Hematopoietic multipotent progenitor cell treated with erythropoietin and hydrocortisone succinate and interleukin-3 and kit ligand, for 15 days (in vitro differentiated cells): ENCODE measurements at places on chromosomes 12 and 14.

DNA sequence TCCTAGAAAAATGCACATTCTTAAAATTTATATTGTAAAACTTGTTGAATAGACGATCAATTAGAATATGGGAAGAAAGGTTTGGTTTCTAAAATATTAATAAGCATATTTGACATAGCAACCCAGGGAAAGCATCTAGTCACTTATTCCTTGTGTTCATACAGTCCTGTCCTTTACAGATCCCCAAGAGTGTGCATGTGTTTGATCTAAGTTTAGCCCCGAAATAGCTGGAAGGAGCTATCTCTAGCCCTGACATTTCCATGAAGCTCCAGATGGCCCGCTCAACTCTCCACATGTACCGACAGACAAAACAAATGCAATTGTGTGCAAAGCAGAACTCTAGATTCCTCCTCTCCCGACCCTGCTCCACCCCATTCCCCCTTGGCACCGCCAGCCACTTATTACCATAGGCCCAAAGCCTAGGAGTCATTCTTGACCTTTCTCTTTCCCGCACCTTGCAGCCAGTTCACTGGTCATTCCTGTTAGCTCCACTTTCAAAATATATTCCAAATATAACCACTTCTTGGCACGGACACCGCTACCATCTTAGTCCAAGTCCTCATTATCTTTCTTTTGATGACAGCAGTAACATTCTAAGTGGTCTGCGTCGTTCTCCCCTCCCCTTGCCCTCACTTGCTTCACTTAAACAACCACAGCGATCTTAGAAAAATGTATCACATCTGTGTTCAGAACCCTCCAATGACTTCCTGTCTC is 45.4 kb upstream of the GZMB start:
- no peak for DNase-seq

- no peak for DNase-seq
Observed at GRCh38 chr12:45257185-45257930, 41.5 kb downstream of the ANO6 start.

GRCh38 chr12:75571204-75571603 is 59.8 kb upstream of the KRR1 start:
- no peak for DNase-seq

- no peak for DNase-seq
Observed at GRCh38 chr14:83894568-83894967, 1635.4 kb upstream of the FLRT2 start.

DNA sequence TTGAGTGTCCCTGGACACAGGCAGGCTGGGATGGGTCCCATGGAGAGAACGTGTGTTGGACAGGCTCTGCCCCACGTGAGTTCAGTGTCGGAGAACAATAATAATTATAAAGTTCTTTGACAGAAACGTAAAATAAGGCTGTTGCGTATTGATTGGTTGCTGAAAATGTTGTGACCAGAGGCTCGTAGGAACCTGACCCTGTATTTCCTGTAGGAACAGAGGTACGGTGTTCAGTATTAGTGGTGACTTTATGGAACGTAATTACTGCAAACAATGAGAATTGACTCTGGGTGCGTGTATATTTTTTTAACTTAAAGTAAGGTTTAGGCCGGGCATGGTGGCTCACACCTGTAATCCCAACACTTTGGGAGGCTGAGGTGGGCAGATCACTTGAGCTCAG is 7.8 kb downstream of the MTA1 start:
- DNase-seq, result no peak

DNA sequence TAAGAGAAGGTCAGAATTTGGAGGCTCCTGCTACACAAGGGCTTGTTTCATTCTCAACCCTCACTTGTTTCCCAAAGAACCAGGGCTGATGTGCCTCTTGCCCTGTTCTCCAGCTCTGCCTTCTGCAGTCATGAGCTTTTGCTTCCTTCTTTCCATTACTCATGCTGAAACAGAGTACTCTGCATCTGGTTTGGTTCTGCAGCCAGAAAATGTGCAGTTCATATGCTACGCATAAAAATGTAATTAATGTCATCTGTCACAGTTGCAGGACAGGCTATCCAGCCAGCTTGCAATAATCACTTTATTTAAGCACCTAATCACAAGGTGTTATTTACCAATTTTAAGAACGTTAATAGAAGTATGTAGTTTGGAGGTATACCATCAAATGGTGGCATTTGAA is 150.2 kb downstream of the SRGAP1 start:
- no peak for DNase-seq

DNA sequence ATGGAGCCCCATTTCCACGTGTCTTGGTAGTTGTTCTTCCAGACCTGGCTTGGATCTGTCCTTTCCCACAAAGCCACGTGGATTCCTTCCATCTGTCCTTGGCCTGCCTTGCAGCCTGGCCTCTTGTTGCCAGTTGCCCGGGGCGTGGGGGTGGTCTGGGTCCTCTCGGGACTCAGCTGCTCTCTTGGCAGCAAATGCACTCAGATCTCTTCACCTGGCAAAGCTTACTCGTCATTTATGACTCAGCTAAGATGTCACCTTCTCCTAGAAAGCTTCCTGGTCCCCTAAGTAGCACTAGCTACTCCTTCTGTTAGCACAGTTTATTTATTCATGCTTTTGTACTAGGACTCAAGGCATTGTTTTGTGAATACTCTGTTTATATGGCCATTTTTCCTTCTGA is 13.6 kb downstream of the PLEKHG3 start:
- DNase-seq, result no peak

DNA sequence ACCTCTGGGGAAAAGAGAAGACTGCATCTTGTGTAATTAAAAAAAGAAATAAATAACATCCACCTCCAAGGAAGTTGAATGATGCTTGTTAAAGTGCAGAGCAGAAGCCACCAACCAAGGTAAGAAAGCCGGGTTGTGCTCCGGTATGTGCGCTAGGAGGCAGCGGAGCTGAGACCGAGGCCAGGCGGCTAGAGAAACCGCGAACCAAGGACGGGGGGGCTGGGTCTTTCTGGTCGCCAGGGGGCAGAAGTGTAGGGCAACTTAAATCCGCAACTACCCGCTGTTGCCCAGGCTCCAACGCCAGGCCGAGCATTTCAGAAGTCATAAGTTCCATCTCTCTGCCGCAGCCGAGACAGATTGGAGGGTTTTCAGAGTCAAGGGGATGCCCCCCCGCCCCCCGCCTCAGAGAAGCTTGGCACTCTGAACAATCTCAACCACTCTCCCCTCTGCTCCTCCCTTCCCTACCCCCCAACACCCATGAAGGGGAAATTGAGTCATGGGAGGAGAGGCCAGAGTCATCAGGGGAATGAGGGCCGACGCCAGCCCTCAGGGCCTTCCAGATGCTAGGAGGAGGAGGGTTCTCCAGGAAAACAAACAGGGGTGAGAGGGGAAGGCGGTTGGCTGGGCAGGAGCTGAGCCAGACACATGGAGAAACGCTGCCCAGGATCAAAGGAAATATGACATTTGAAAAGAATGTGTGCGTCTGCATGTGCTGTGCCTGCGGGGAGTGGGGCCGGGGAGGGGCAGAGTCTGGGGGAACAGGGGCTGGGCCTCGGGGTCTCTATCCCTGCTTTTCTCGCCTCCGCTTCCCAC is 2.2 kb upstream of the NFATC4 start:
- peak; percentile 74 for DNase-seq

GRCh38 chr12:88431246-88431645 is 149.0 kb downstream of the KITLG start:
- DNase-seq, result no peak

GRCh38 chr12:6684609-6685008 is 4.6 kb downstream of the ZNF384 start:
- peak; percentile 69 for DNase-seq

DNA sequence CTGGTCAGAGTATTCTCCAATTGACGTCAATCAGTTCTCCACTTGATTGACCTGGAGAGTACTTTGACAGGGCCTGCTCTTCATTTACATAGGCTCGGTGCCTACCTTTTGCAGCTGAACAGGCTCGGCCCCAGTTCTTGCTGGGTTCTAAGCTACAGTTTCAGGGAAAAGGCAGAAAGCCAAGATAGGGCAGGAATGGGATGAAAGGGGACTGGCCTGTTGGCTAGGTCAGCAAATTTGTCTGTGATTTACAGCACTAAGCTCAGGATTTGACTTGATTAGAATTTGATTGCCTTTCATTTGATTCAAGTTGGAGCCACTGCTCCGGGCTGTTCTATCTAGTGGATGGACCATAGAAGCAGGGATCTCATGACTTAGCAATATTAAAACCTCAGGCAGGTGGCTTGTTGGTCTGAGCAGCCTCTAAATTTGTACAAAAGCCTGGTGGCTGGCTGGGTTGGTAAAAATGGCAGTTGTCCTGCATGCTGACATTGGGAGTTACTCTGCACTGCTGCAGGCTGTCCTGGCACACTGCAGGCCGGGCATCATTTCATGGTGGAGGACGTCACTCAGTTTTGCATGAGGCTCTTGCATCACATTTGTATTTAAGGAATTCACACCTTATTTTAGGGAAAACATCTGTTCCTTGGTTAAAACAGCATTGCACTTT is 71.8 kb downstream of the BICD1 start:
- DNase-seq, result no peak

DNA sequence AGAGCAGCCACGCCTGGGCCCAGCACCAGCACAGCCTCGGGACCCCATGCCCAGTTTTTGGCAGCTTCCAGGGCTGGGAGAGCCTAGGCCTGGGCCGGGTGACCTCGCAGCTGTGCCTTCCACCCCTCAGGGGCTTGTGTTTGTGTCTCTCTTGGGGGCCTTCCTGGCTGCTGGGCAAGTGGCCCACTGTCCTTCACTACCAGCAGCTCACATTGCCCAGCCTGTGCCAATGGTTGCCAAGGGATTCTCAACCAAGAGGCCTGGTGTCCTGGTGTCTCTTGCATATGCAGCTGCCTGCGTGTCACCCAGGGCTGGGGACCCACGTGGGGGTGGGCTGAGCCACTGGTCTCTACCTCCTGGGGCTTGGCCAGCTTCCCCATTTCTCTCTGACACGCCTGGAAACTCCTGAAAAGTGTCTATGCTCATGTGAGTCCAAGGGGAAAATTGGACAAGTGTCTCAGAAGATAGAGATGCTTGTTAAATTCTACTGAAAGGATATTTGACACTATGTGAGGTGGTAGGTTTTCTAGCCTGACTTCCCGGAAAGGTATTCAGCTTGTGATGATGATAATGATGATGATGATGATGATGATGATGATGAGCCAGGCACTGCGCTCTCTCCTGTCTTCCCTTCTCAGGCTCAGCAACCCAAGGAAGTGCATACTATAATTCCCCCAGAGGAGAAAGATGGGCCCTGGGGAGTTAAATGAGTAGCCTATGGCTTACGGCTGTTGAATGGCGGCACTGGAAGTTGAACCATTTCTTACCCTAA is 48.8 kb upstream of the ESRRB start:
- no peak for DNase-seq

- no peak for DNase-seq
Observed at GRCh38 chr14:103908580-103908979, 19.7 kb upstream of the TDRD9 start.

- DNase-seq, result no peak
Observed at GRCh38 chr12:3603576-3603975, 112.6 kb downstream of the PRMT8 start.

- DNase-seq, result no peak
Observed at GRCh38 chr12:124410354-124411175, 115.7 kb downstream of the RFLNA start.

DNA sequence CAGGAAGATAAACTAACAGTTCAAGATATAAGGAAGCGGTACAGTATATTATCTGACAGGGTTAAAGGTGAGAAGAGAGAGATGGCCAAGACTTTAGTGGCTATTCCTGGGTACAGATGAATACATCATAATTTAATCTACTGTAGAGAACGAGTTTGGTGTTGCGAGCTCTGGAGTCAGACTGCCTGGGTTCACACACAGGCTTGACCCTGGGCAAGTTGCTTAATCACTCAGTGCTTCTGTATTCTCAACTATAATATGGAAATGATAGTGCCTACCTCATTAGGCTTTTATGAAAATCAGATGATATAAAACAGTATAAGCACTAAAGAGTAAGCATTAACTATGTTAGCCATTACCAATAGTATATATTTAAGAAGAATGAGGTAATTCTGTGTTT is 3.5 kb downstream of the PPM1H start:
- DNase-seq, result no peak

DNA sequence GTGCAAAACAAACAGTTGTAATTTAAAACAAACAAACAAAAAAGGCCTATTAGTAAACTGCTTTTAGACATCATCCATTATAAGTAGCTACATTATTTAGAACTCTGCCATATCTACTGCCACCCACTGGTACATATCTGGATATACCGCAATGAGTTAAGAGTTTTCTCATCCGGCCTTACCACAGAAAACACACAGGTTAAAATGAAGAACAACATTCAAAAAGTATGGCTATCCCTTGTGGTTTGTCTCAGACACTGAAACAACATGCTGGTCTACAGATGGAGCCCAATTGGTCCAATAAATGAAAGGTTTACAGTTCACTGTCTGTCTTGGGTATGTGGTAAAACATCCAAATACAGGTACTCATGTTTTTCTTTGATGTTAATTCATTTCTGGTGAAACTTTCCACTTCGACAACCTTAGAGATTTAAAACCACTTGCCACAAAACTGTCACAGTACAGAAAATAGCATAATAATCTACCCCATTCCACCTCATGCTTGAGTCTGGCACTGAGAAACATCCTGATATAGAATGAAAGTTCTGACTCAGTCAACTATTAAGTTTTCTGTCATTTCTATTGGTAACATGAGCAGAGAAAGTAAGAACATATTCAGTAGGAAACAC is 354.3 kb downstream of the CEP128 start:
- no peak for DNase-seq

- DNase-seq, result no peak
Observed at GRCh38 chr14:55711175-55711811, 131.3 kb downstream of the KTN1 start.

- no peak for DNase-seq
Observed at GRCh38 chr12:7145671-7146070, 15.5 kb downstream of the CLSTN3 start.

DNA sequence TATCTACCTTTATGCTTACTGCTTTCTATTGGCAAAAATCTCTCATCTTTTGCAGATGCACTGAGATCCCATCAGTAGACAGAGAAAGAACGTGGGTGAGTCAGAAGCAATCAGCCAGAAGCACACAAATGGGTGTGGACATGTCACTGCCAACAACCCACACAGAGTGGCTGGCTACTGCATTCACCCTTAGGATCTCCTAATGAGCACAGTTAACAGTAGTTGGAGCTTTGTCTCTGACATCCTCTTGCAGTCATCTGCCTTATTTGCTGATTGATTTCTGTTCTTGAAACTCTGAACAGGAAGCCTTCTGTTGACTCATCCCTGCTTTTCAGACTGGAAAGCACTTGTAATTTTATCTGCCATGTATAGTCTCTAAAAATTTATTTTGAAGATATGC is 117.2 kb downstream of the RGS6 start:
- peak; percentile 42 for DNase-seq

DNA sequence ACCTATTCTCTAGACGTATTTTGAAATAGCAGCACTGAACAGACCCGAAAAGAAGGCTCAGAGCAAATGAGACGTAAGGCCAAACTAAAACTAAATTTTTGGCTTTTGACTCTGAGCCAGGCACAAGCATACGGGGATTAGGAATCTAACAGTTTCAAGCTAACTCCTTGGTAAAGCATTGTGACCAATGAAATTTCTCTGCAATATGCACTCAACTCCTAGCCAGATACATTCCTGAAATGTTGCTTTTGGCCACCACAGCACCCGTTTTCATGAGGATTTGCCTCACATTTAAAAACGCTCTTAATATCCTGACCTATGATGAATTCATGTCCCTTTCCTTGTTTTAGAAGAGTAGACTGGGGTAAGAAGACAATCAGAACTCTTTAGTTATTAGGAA is 53.1 kb upstream of the NPFF start:
- no peak for DNase-seq
